ENCODE measurements at places on chromosomes 5 and 9.

- no peak for DNase-seq
Observed at GRCh38 chr5:82802954-82803353, 274.2 kb downstream of the TMEM167A start.

DNA sequence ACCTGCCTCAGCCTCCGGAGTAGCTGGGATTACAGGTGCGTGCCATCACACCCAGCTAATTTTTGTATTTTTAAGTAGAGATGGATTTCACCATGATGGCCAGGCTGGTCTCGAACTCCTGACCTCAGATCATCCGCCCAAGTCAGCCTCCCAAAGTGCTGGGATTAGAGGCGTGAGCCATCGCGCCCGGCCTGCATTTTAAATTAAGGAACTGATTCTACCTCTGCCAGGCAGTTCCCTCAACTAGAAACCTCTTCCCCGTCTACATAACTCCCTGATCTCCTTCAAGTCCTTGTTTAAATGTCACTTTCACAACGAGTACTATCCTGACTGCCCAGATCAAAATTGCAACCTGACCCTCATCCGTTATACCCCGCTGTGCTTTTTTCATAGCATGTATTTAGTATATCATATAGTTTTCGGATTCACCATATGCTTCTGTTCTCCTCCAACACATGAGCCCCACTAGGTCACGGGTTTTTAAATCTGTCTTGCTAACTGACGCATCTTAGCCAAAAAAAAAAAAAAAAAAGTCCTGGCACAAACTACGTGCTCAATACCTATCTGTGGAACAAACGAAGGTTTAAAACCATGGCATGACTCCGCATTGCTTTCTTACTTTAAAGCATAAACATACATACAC lies 858 bp upstream of the SOWAHA start:
- DNase-seq = no peak

GRCh38 chr5:150078802-150079689 lies 7.3 kb downstream of the CSF1R start:
- DNase-seq = no peak

DNA sequence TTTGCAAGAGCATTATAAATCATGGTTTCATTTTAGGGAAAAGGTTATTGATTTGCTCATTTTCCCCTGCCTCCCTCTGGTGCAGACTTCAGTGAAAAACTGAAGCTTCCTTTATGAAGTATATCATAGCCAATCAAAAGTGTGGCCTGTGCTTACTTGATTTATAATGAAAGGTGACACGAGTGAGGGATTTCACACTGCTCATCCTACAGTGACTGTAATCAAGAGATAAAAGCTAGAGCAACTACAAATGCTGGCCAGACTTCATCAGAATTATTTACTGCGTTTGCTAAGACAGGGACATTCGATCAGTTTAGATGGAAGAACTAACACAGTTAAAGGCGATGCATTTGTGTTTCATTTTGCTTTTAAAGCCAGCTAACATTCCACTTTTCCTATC lies 151.5 kb downstream of the SV2C start:
- no peak for DNase-seq

GRCh38 chr9:111807197-111807596 lies 12.5 kb upstream of the SHOC1 start:
- no peak for DNase-seq

All from activated T-cell treated with anti-CD3 and anti-CD28 coated beads, Interleukin-2, amount 50 U/mL, for 48 hours (primary cell).